Cardiac fibroblast (primary cell): ENCODE measurements at places on chromosomes 16 and 17.

GRCh38 chr17:8237175-8237574 is 10.7 kb downstream of the CTC1 start:
- DNase-seq = no peak

- DNase-seq = no peak
Observed at GRCh38 chr16:879461-879861, 78.9 kb upstream of the GNG13 start.

- peak; percentile 95 for DNase-seq
Observed at GRCh38 chr17:19386051-19386929, 700 bp downstream of the MFAP4 start.

DNA sequence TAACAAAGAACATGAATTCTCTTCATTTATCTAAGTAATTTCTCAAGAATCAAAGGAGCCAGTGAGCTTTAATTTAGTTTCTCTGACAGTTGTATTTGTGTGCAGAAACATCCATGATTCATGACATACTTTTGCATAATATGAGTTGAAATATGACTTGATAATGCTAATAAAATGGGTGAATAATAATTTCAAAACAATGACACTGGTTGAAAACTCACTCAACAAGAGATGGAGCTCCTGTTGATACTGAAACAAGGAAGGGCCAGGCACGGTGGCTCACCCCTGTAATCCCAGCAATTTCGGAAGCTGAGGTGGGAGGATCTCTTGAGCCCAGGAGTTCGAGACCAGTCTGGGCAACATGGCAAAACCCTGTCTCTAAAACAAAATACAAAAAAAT is 147.0 kb downstream of the MAP2K6 start:
- no peak for DNase-seq

DNA sequence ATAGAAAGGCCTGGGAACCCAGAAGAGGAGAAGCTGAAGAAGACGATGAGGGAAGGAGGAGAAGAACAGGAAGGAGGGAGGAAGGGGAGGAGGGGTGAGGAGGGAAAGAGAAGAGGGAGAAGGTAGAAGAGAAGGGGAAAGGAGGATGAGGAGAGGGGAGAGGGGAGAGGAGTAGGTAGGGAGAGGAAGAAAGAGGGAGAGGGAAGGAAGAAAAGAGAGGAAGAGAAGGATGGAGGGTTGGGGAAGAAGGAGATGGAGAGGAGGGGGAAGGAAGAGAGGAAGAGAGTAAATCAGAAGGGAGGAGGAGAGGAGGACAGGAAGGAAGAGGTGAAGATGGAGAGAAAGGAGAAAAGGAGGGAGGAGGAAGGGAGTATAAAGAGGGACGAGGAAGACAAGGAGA is 109.6 kb upstream of the IRX6 start:
- DNase-seq = no peak

DNA sequence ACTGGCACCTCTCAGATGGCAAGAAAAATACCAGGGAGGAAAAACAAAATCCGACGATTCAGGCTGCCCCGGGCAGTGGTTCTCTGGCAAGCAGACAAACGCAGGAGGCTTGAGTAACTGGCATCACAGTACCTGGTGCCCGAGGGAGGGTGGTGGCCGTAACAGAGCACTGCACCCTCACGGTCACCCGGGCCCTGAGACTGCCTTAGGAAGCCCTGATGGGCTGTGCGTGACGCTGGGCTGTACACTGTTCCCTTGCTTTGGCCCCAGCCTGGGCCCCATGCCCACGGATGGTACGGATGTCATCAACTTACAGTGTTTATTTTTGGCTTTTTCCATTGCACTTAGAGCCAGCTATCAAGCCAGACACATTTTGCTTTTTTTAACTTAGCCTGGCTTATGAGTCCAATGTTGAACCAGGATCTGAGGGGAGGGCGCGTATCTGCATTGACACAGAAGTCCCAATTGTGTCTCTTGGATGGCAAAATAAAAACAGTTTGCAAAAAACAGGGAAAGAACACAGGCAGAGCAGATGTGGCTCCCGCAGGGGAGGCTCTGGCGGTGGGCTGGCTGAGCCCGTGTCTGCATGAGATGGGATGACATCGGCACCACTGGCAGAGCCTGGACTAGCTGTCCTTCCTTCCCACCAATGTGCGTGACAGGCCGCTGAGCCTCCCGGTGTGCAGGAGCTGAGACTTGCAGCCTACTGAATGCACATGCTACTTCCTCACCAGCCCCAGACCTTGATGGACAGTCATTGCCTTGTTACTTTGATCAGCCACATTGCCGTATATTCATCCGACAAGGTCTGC is 287.7 kb downstream of the FOXL1 start:
- no peak for DNase-seq

DNA sequence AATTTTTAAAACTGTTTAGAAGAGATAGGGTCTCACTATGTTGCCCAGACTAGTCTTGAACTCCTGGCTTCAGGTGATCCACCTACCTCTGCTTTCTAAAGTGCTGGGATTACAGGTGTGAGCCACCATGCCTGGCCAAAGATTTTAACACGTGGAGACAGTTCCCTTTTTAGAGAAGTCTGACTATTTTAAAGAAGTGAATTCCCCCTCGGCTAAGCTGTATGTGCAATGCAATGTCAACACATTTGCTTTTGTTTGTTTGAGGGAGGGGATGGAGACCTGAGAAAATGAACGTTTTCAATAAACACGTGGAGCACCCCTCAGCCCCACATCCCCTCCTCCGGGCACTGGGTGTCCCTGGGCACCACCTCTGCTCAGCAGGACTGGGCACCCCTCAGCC is 14.3 kb upstream of the RNPS1 start:
- DNase-seq = no peak

DNA sequence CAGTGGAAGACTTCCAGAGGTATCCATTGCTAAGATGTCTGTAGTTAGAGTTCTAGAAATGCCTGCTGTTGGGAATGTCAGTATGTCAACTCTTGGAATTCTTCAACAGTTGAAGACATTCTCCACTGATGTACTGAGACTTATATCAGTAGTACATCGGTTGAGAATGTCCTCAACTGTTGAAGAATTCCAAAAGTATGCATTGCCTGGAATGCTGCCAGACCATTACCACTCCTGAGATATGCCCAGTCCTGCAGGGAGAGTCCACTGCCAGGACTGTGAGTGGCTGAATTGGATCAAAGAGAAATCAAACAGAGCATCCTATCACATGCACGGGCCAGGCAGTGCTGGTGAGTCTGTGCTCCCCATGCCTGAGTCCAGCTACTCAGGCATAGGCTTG is 42.0 kb downstream of the IL21R start:
- DNase-seq = peak; percentile 68

DNA sequence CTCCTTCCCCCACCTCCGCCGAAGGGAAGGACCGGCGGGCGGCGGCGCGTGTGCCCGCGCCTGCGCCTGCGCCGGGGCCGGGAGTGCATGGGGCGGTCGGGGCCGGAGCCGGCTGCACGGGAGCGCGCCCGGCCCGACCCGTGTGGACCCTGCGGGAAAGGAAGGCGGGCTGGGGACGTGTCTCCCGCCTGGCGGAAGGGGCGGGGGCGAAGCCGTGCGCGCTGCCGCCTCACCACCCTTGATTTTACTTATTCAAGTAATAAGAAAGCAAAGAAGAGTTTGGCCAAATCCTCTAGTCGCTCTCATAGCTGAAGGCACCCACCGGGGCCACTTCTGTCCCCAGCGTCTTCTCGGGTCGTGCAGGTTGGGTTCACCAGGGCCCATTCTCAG is 596 bp upstream of the PFN1 start:
- DNase-seq = peak; percentile 94

DNA sequence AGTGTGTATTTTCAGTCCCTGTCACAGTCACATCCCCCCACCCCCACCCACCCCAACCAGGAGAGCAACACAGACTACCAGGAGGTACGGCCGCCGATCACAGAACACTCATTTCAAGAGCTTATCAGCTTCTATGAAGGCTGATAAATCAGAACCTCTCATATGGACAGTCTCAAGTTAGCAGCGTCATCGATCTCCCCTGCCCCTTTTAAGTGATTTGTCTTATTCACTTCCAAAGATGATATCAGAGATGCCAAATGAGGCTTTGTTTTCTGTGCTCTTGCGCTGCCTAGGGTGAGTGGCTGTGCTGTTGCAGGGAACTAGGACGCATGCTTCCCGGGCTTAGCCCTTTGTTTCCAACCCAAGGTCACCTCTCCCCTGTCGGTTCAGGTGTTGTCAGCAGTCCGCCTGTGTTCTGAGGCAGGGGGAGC is 26.8 kb upstream of the PMFBP1 start:
- no peak for DNase-seq

- no peak for DNase-seq
Observed at GRCh38 chr17:3469529-3469928, 2.1 kb downstream of the SPATA22 start.

- DNase-seq = peak; percentile 24
Observed at GRCh38 chr16:68331879-68332410, 21.1 kb downstream of the PRMT7 start.

DNA sequence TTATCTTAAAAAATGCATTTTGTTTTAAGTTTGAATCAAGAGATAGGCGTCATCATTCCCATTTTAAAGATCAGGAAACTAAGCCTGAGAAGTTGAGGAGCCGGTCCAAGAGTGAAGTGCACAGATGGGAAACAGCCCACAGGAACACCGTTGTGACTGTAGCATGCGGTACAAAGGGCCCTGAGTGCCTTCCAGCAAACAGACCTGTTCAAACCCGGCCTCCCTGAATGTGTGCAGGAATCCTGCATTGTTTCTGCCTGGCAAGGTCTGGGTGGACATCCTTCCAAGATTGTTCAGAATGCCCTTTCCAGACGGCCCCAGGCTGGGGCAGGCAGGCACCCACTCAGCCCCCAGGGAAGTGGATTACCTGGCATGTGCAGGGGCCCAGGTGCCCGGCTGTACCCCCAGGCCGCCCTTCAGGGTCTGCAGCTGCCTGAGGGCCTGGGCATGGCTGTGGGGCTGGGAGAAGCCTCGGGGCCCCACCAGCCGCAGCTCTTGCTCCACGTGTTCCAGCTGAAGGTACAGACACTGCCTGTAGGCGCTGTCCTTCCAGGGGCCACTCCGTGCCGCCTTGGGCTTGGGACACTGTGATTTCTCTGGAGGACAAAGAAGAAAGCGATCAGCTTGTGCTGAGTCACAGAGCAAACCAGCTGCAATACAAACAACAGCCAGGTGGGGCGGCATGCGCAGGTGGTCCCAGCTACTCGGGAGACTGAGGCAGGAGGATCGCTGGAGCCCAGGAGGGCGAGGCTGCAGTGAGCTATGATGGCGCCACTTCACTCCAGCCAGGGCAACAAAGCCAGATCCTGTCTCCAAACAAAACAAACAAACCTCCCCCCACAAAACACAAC is 45.0 kb upstream of the GCSH start:
- DNase-seq = no peak

DNA sequence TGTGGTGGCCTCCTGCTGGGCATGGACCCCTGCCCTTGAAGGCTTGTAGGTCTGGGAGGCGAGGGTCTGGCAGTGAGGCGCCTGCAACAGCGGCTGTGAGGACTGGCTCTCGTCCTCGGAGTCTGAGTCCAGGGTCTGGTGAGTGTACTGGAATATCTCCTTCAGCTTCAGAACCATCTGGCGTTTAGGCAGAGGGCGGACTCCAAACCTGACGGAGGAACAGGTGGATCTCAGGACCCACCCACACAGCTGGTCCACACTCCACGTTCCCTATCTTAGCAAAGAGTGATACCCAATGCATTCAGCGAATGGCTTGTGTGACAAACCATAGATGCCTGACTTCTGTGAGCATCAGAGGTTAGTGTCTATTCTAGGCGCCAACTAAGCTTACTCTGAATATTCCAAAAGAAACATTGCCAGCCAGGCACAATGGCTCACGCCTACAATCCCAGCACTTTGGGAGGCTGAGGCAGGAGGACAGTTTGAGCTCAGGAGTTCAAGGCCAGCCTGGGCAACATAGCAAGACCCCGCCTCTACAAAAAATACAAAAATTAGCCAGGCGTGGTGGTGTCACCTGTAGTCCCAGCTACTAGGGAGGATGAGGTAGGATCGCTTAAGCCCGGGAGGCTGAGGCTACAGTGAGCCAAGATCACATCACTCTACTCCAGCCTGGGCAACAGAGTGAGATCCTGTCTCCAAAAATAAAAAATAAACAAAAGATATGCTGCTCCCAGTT is 6.3 kb upstream of the NLRC3 start:
- DNase-seq = no peak

DNA sequence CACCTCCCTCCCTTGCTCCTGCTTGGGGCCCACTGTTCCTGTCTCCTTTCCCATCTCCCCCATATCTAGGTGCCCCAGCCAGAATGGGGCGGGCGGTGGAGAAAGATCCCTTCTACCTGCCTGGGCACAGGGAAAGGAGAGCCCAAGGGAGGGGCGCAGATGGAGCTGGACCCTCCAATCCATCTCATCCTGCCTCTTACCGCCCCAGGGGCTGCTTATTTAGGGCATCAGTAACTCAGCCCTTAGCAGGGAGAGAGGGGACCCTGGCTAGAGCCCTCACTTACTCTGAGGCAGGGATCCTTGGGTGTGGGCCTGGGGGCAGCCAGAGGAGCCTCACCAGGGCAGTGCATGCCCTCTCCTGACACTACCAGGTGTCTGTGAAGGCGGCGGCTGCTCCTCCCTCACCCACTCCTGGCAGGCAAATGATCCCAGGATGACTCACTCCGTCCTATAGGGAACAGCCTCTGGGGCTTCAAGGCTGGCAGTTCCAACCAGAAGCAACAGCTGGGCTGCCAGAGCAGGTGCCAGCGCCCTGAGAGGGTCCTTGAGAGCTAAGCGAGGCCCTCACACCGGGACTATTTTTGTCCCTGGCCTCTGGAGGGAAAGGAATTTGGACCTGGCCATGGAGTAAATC is 16.3 kb upstream of the BCAR1 start:
- no peak for DNase-seq

DNA sequence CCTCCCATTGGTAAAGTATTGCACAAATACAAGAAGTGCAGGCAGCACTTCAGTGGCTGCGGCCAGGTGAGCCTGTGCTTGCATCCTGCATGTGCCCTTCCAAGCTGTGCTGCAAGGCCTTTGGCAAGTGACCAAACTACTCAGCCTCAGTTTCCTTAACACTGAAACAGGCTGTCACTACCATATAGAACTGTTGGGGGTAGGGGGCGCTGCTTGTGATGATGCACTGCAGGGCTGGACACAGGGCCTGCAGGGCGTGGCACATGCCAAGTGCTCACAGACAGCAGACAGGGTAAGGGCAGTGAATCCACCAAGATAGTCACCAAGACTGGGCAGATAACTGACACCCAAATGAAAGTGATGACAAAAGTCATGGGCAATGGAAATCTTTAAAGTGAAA is 65.6 kb upstream of the SREBF1 start:
- DNase-seq = no peak

DNA sequence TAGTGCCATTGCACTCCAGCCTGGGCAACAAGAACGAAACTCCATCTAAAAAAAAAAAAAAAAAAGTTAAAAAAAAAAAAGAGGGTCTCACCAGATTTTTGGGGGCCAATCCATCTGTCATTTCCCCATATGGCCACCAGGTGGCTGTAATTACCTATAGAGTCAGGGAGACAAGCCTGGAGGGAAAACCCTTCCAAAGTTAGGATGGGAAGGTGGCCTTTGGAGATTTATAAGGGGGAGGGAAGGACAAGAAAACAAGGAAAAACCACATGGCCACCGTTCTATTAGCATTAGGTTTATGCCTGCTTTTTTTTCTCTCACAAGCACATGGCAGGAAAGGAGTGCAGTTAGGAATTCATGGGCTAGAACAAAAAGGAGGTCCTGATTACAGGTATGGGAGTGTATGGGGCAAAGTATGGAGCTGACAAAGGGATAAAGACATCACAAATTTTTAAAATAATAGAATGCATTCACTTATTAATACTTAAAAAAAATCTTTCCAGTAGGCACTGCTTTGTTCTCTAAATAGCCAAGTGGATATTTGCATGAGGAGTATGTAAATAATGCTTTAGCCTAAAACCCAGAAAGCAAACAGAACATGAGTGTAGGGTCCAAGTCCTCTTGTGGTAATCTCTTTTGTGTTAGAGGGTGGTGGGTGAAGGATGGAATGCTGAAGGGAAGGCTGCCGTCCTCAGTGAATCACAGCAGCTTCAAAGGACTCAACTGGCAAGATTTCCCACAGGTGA is 5.1 kb downstream of the CYB5D1 start:
- DNase-seq = peak; percentile 63
